ENCODE measurements at places on chromosomes 13 and 19.
A peak's percentile ranks its signal among the peaks of the same experiment; 100 is the strongest.

DNA sequence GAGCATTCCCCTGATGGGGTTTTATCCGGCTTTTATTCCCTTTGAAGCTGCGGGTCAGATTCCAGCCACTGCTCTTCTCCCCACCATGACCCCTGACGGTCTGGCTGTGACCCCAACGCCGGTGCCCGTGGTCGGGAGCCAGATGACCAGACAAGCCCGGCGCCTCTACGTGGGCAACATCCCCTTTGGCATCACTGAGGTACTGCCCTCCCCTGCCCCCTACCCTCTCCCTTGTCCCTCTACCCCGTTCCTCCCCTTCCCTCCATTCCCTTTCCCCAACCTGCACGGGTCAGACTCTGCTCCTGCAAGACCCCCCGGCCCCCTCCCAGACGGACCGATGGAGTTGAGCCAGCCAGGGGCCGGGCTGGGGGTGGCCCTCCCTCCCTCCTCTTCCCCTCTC is 6.2 kb downstream of the U2AF2 start:
- no peak for DNase-seq

- DNase-seq = no peak
Observed at GRCh38 chr13:19634256-19634740, 839 bp downstream of the MPHOSPH8 start.

GRCh38 chr13:108176685-108177274 is 38.6 kb downstream of the LIG4 start:
- peak; percentile 40 for DNase-seq

DNA sequence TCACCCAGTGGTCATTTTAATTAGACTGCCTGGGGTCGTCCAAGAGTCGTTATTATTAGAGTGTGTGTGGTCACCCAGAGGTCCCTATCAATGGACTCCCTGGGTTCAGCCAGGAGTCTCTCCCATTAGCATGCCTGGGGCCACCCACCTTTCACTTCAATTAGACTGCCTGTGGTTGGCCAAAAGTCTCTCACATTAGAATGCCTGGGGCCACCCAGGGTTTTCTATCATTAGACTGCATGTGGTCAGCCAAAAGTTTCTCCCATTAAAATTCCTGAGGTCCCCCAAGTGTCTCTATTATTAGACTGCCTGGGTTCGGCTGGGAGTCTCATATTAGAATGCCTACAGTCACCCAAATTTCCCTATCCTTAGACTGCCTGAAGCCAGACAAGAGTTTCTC is 1472.6 kb downstream of the UQCRFS1 start:
- no peak for DNase-seq

- peak; percentile 44 for DNase-seq
Observed at GRCh38 chr19:34639491-34640085, 37.4 kb downstream of the SCGB2B2 start.

DNA sequence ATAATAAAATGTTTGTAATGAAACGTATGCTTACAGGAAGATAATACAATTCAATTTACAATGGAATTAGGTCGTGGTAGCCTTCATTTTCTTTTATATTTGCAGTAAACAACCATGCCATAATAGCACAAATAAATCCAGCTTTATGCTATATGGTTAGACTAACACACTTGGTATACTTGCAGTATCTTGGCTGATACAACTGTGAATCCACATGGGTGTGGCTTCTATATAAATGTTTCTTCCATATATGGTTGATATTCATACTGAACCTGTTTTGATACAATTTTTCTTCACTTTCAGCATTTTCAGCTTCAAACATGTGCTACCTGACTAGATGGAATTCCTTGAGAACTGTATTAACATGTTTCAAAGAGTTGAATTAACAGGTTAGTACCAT is 20.4 kb upstream of the SPRY2 start:
- DNase-seq = no peak

- no peak for DNase-seq
Observed at GRCh38 chr13:22642088-22642487, 538.7 kb upstream of the SGCG start.

DNA sequence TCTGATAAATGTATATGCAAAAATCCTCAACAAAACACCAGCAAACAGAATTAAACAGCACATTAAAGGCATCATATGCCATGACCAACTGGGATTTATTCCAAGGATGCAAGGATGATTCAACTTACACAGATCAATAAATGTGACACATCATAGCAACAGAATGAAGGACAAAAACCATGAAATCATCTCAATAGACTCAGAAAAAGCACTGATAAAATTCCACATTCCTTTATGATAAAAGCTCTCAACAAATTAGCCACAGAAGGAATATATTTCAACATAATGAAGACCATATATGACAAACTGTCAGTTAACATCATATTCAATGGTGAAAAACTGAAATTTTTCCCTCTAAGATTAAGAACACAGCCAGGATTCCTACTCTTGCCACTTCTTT is 691.6 kb downstream of the DIAPH3 start:
- DNase-seq = no peak

DNA sequence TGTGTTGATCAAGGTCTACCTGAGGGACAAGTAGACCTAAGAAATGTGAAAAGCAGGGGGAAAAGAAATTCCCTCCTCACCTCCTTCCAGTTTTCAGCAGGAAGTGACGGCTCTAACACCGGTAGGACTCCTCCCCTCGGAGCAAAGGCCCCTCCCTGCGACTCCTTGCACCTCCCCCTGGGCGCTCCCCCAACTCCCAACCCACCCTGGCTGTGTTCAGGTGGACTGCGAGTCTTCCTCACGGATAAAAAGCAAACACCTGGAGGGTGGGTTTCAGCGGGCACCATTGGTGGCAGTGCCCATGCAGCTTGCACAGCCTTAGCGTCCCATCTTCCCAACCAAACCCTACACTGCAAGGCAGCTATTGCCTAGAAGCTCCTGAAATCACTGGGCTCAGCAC is 124.5 kb downstream of the COL4A1 start:
- no peak for DNase-seq

DNA sequence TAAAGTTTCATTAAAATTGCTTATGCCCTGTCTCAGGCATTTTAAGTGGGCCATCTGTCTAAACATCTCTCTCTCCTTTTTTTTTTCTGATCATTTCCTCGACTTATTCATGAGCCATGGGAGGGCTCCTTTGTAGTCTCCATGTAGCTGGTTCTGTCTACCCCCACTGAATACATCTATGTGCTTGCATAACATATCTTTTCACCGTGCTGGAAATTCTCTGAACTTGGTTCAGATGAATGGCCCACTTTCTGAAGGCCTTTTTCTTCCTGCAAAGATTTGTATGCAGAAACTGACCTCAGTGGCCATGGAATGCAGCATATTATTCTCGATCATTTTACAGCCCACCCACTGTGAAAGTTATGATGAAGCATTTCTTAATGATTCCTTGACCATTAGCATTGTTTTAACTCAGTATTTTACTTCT is 225.3 kb downstream of the GGACT start:
- no peak for DNase-seq

DNA sequence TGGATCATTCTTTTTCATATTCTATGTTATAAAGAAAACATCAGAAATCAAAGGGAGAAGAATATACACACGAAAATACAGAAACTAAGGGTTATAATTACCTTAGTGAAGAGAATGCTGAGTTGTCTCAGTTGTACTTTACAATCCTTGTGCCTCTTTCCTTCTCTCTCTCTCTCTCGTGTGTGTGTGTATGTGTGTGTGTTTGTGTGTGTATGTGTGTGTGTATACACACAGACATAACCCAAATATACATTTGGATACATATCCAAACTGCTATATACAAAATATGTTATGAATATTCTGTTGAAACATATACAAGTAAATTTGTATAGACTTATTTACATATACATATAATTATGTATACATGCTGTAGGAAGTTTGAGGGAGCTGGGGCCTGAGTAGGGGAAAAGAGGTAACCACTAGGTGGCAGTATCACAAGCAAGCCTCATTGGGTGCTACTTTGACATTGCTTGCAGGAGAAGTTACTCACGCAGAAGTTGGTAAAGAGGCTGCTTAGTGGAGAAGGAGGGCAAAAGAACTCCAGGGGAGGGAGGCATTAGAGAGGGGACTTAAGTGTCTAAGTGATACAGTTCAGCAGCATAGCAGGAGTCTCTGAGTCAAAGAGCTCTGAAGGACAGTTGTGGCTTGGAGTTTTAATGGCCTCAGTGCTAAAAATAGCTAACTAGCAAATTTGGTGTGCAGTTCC is 465.1 kb upstream of the PCDH20 start:
- DNase-seq = no peak

DNA sequence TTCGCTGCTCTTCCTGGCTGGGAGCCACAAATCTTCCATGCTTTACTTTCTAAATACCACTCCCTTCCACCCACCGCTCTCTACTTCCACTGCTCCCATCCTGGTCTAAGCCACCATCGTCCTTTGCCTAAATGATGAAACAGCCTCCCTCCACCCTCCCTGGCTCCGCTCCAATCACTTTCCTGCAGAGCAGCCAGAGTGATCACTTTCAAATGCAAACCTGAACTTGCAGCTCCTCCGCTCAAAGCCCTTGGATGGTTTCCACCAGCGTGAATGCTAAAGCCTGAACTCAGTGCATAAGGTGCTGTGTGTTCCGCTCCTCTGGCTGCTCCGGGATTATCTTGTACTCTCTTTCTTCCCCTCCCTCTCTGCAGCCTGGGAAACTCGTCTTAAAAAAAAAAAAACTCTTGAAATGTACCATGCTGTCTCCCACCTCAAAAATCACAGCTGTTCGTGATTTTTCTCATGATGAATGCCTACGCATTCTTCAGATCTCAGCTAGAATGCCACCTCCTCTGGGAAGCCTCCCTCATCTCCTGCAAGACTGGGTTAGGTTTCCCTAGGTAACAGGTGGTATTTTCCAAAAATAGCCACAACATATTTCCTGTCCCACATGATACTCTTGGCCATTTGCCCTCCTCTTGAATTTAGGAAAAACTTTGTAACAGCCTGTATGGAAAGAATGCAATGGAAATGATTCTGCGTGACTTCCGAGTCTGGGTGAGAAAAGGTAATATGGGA is 3.7 kb upstream of the SIN3B start:
- no peak for DNase-seq

DNA sequence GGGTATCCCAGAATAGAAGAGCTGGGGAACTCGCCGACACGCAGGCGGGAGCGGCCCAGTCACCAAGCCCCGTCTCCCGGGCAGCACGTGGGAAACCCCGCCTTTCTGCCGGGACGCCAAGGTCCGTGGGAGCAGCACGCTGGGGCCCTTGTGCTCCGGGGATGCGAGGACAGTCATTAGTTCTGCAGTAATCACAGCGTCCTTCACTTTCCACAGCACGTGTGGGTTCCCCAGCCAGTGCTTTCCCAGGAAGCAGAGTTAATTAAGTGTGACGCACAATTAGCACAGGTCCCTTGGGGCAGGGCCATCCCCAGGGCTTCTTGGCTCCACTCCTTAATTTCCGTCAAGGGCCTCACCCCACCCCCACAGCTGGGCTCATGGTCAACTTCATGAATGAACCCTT is 64.3 kb upstream of the C13orf46 start:
- no peak for DNase-seq

DNA sequence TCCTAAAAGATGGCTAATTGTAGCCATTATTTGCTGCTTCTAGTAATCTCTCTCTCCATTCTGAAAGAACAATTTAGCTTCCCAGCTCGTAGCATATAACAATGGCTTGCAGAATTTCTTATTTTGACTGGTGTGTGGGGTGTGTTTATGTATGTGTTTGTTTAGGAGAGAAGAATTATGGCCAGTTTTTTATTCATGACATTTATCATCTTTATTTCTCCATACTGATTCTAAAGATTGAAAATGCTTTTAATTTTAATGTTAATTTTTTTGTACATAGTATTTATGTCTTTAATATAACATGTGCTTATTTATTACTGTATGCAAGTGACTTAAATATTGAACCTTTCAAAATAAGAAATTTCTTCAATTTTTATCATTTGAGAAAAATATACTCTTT is 115.8 kb upstream of the TMTC4 start:
- DNase-seq = no peak

DNA sequence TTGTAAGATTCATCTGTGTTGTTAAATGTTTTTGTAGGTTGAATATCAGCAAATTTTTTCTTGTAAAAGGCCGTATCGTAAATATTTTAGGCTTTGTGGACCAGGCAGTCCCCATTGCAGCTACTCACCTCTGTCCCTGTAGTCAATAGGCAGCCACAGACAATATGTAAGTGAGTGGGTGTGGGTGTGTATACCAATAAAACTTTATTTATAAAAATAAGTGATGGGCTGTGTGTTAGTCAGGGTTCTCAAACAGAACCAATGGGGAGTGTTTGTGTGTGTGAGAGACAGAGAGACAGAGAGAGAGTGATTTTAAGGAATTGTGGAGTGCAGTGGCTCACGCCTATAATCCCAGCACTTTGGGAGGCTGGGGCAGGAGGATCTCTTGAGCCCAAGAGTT is 37.6 kb upstream of the NFIC start:
- DNase-seq = no peak

DNA sequence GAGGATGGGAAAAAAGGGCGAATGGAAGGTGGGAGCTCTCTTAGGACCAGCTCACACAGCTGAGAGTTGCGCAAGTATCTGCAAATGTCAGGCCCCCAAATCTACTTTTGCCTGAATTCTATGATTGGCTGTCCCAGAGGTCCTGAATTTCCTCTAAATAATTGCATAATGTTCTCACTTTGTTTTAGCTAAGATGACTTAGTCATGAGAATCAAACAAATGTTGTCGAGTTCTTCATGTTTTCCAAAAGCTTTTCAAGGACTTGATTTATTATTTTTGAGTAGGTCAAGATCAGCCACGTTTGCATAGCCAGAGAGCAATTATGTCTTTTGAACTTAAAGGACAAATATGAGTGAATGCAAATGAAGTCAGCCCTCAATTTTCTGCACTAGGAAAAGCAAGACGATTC is 246.6 kb upstream of the MAB21L1 start:
- DNase-seq = no peak

DNA sequence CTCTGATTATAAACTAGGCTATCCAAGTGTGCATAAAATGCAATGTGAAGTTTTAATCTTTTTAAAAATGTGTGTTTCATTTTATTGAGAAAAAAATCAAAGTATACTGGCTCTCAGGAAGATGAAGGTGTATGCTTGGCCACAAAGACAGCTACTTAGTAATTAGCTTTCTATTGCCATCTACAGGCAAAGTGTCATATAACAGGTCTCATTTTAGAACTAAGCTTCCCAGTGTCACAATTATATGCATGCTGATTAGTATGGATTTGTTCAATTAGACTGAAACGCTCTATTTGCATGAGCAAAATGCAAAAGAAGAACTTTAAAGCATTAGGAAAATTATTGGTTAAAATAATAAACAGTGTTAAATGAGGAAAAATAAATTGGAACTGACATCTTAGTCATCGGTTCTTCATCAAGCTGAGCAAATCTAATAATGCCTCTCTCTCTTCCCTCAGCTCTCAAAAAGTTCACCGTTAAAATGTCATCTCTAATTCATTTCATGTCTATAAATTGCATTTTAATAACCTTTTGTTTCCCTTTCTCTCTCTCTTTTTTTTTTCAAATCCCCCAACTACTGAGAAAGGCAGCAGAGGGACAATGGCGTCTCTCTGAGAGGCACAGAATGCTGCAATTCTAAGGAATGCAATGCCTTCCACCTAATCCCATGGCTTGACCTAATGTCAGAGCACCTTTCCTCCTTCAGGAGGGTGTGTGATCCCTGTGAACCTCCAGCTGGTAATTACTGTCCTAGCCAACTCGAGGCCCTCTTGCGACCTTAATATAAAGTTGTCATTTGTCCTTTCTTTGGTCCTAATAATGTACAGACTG is 313.1 kb upstream of the MAB21L1 start:
- DNase-seq = no peak

Data from activated CD4-positive, alpha-beta T cell treated with anti-CD3 and anti-CD28 coated beads for 24 hours (primary cell).